ENCODE measurements at places on chromosomes 11 and 22.

DNA sequence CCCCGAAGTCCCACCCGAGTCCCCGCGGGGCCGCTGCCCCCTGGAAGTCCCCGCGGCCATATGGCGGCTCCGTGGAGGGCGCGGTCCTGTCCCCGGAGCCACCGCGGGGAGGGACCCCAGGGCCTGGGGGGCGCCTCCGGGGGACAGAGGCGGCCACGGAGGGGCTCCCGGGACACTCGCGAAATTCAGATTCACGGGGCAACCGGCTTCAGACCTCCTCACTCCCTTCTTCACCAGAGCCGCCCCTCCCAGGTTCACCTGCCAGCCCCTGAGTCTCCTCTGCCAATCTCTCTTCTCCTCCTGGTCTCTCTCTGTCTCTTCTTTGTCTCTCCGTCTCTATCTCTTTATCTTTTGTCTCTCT lies 28.2 kb upstream of the TOLLIP start:
- no peak for DNase-seq

DNA sequence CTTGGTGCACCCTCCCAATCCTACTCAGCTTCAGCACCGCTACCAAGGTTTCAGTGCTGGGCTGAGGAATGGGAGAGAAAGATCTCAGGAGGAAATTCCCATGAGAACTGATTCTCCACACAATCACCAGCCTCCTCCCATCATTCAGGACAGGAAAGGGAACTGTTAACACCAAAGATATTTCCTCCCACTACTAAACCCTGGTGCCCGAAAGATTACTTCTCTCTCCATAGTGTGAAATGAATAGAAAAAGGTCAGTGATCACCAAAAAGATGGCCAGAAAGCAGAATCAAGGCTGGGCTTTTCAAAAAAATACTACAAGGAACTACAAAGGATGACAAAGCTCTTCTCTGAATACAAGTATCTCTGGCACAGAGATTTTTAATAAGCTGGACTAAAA lies 26.1 kb downstream of the TCIRG1 start:
- no peak for DNase-seq

- no peak for DNase-seq
These were observed 590 bp upstream of the IFITM10 start for GRCh38 chr11:1750840-1751530.

GRCh38 chr11:126716456-126717083 lies 284.0 kb downstream of the KIRREL3 start:
- no peak for DNase-seq

DNA sequence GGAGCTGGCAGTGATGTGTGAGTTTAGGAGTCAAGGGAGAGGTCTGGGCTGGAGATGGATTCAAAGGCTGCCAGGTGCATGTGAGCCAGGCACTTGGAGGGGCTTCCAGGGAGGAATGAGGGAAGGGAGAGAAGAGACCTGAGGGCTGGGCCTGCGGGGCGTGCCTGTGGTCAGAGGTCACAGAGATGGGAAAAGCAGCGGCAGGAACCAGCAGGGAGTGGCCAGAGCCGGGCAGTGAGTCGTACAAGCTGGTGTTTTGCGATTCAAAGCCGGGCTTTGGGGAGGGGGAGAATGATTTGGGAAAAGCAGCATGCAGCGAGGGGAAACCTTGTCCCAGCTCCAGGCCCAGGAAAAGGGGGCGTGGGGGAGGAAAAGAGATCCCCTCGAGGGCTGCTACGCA lies 96.9 kb upstream of the RTL6 start:
- no peak for DNase-seq

GRCh38 chr22:45452565-45453379 lies 39.3 kb downstream of the RIBC2 start:
- no peak for DNase-seq

GRCh38 chr11:96116376-96116775 lies 192.5 kb upstream of the MTMR2 start:
- no peak for DNase-seq

DNA sequence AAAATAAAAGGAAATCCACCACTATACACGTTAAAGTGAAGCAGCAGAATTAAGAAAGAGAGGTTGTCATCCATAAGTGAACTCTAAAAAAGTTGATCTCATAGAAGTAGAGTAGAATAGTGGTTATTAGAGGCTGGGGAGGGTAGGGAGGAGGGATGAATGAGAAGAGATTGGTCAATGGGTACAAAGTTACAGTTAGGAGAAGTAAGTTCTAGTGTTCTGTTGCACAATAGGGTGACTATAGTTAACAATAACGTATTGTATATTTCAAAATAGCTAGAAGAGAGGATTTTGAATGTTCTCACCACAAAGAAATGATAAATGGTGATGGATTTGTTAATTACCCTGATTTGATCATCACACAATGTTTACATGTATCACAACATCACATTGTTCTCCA lies 72.0 kb downstream of the CD82 start:
- no peak for DNase-seq

GRCh38 chr11:9747229-9747628 lies 83.4 kb downstream of the SWAP70 start:
- no peak for DNase-seq

DNA sequence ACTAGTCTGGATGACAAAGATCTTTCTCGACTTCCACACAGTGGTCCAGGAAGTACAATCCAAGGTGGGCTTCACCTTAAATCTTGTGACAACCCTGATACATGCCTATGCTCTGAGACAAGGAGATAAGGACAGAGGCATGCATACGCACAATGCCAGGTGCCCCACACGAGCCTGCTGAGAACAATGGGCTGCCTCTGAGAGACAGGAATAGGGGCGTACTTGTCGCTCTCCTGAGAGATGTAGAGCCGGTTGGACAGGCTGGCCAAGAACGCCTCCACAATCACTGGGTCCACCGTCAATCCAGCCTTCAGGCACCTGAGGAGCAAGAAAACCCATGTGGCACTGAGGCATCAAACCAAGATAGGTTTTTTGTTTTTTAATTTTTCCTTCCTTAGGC lies 25.5 kb downstream of the SERPIND1 start:
- no peak for DNase-seq

DNA sequence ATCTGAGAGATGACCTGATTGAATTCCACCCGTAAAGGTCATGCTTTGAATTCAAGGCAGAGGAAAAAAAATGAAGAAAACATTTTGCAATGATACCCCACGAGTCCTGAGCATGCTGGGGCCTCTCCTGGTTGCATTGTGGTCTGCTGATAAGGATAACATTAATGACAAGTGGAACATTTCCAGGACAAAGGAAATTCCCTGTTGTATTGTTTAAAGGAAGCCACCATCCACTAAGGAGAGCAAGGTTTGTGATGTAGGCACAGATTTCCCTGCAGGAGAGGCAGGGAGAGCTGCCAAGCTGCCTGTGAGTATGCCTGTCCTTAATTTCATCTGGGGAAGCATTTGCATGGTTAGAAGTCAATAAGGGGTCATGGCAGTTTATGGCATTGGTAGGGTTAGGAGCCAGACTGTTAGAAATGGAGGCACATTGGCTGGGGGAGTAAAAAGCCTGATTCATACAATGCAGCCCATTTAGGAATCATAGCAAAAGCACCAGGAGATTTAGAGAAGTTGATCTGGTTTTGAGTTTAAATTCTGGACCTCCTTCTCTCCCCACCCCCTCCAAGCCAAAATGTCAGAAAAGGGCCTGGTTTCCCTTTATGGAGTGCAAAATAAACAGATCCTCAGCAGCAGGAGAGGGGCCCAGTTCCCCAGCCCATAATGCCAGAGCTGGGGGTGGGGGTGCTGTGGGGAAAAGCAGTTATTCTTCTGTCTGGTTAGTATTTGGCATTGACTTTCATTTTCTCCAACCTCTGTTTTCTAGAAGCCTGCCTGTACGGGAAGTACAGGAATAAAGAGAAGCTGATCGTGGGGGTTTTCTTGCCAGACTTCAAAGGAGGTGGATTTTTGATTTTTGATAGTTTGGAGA lies 22.1 kb downstream of the FLI1 start:
- no peak for DNase-seq

Measured in cortex of kidney (tissue), 1 donor.